CD4-positive, alpha-beta memory T cell (primary cell): ENCODE measurements at places on chromosomes 5 and 9. TPM values are rescaled to one million over a fixed set of nuclear protein-coding genes. Genes with fewer than 3 reads are reported as not detected.

- DNase-seq: no peak
Measured at GRCh38 chr9:114006931-114007691, 71.0 kb downstream of the AMBP start.

DNA sequence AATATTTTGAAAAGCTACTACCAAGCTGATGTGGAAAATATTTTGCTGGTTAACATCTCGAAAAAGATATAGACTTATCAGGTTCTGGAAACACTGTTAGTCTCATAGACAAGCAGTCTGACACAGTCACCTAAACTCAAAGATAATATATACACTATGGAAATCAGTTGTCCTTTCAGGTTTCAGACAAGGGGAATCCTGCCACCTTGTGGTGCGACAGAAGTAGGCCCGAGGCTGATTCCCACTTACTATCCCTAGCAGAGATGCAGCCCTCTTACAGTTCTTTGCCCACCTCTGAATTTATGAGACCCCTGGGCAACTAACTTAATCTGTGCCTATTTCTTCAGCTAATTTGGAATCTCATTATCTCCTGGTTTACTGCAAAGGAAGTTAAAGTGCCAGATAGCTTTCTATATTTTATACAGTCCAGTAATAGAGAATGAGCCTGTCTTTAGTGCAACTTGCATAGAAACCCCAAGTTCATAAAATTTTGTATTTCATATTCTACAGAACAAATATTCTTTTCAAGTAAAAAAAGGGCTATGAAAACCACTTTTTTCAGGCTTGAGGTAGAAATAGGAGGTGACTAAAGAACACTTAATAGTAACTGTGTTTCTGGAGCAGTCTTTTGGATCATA lies 16.9 kb downstream of the RAD1 start:
- DNase-seq: peak; percentile 49

DNA sequence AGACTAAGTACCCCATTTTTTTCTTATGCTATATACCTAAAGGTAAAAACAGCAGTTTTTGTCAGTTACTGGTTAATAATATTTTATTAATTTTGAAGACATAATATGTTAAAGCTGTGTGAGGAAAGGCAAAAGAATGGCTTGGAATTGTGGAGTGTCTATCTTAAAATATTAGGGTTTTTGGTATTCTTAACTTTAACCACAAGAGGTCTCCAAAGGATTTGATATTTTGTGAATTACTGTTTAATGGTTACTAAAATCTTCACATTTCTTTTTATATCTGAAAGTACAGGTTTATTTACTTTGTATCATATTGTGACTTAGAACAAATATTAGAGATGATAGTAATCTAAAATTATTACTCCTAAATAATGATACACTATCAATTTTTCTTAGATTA lies 32.0 kb upstream of the DHFR start:
- DNase-seq: peak; percentile 32

DNA sequence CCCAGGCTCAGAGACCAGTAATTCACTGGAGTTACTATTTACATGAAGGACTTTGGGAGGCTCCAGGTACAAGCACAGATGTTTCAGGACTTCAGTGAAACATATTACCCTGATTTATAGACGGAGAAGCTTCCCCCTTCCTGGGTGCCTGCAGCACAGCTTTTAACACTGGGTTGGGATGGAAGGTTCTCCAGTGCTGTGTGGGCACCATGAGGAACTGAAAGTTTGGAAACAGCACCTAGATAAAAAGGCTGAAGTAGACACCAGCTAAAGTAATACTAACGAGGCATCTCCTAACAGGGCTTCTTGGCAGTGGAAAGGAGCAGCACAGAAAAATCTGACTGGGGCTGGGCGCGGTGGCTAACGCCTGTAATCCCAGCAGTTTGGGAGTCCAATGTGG lies 70.7 kb downstream of the GCNT1 start:
- DNase-seq: no peak

- no peak for DNase-seq
Measured at GRCh38 chr9:136316896-136317676, 10.3 kb upstream of the GPSM1 start.

DNA sequence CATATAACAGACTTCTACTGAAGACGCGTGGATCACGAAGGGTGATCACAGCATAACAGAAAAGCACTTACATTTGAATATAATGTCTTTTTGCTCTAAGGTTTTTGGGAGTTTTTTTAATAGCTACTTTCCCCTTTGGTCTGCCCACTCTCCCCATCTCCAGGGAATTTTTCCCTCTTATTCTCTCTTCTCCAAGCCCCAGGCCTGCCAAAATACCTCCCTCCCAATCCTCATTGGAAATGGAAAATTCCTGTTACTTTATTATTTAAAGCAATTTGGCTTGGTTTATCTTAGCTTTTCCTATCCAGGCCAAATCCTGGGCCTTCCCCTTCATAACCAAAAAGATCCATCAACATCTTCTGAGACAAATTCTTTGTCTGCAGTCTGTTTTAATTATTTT lies 22.3 kb upstream of the SSBP2 start:
- DNase-seq: no peak

GRCh38 chr9:119365291-119366027 lies 3.8 kb downstream of the BRINP1 start:
- no peak for DNase-seq

- DNase-seq: no peak
Measured at GRCh38 chr5:139100825-139101224, 97.3 kb downstream of the SIL1 start.

- no peak for DNase-seq
Measured at GRCh38 chr5:139687656-139688055, 39.5 kb downstream of the CXXC5 start.

DNA sequence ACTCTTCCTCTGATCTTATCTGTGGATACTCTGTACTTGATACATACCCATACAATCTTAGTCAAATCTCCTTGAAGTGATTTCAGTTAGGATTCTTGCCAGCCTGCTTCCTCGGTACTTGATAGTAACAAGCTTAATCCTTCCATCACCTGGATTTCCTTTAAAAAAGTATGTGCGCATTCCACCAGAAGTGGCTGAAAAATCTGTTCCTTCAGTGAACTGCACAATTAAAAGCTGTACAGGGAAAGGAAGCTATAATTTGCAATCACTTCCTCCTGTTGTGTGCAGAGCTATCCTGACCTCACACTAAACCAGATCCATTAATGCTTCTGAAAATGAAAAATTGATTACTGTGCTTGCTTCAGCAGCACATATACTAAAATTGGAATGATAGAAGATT lies 47.3 kb downstream of the PWWP2A start:
- no peak for DNase-seq

DNA sequence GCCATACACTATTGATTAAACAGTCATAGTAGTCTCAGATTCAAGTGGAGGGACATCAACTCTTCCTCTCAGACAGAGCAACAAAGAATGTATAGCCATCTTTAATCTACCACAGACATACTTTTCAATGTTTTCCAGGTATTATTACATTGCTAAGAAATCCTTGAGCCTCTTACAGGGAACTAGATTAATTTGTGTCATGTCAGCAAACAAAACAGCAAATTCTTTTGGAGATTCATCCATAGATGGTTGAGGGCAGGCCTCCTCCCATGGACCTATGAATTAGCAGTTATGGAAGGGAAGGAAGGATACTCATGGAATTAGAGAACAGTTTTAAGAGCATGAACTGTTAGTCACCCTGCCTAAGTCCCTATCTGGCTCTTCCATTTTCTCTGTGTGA lies 47.8 kb upstream of the ARRDC3 start:
- DNase-seq: no peak

DNA sequence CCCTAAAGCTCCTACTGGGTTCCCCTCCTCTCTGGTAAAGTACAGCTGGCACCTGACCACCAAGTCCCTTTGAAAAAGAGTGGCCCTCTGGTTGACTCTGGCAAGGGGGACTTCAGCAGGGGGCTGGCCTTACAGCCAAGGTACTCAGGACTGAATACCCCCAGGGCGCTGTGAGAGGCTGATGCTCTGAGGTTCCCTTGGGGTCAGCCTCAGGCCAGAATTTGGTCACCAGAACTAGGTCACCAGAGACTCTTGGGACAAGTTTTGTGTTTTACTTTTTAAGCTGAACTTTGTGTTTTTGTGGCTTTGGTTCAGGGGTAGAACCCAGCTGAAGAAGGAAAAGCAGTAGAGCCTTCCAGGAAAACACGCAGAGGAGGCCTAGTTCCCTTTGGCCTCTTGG lies 23.3 kb upstream of the SMU1 start:
- DNase-seq: no peak

DNA sequence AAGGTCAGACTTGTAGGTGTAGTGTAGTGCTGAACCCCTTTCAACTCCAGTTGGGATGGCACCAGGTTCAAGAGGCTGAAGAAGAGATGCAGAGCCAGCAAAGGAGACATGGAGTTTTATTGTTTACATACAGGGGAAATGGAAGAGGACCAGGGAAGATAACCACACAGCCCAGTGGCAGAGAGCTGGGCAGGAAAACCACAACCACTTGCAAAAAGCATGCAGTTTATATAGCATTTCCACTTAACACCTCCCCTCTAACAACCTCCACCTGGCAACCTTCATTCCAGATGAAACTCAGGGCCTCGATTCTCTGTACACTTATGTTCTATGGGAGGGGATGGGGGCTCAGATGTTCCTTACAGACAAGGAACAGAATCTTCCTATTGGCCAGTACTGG lies 56.9 kb downstream of the SNX24 start:
- no peak for DNase-seq

- DNase-seq: no peak
Measured at GRCh38 chr5:120151825-120152224, 312.3 kb upstream of the PRR16 start.

GRCh38 chr9:108671176-108671575 lies 184.6 kb downstream of the ACTL7B start:
- no peak for DNase-seq

- no peak for DNase-seq
Measured at GRCh38 chr5:9505225-9505624, 40.6 kb downstream of the SEMA5A start.

FBP1 gene
- 9.2 TPM for total RNA-seq

TSSK1B gene
- total RNA-seq: not detected

ZFP37 gene
- 2.9 TPM for total RNA-seq

TEK gene
- not detected for total RNA-seq

MEIKIN gene
- total RNA-seq: 6.2 TPM

SPEF2 gene
- 15.4 TPM for total RNA-seq

FREM1 gene
- total RNA-seq: 0.14 TPM

ARSI gene
- total RNA-seq: not detected

SARDH gene
- 18.6 TPM for total RNA-seq

PCDHA12 gene
- total RNA-seq: not detected

ENDOG gene
- 18.5 TPM for total RNA-seq

CCDC192 gene
- not detected for total RNA-seq
